NCI-H524 treated with DMSO at 0.1 percent for 48 hours (cell line): ENCODE measurements at places on chromosomes 1 and 21.
A peak's percentile ranks its signal among the peaks of the same experiment; 100 is the strongest.

DNA sequence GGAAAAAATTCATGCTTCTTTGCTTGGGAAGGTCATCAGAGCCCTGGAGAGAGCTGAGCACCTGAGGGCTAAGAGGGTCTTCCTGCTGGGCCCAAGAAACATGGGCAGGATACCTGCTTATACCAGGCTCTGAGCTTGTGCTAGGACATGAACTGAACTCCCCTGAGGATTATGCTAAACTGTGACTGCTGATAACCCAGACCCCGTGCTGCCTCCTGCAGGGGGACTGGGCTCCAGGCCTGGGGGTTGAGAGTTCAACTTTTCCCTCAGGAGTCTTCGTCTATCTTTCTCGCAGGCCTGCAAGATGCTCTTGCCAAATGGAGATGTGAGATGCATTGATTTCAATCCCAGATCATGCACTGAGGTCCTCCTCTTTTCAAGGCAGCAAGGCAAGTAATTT is 368.5 kb downstream of the HHAT start:
- DNase-seq, result no peak

- DNase-seq, result no peak
Measured at GRCh38 chr1:113677250-113678158, 81.8 kb downstream of the PHTF1 start.

- no peak for DNase-seq
Measured at GRCh38 chr1:72777918-72778317, 495.6 kb upstream of the NEGR1 start.

GRCh38 chr1:185541871-185542301 is 192.3 kb upstream of the HMCN1 start:
- no peak for DNase-seq

GRCh38 chr21:27725916-27726315 is 759.0 kb upstream of the ADAMTS5 start:
- DNase-seq, result no peak

GRCh38 chr1:220226752-220227151 is 45.5 kb downstream of the RAB3GAP2 start:
- DNase-seq, result no peak

GRCh38 chr1:199205740-199206441 is 567.1 kb downstream of the PTPRC start:
- DNase-seq, result no peak

DNA sequence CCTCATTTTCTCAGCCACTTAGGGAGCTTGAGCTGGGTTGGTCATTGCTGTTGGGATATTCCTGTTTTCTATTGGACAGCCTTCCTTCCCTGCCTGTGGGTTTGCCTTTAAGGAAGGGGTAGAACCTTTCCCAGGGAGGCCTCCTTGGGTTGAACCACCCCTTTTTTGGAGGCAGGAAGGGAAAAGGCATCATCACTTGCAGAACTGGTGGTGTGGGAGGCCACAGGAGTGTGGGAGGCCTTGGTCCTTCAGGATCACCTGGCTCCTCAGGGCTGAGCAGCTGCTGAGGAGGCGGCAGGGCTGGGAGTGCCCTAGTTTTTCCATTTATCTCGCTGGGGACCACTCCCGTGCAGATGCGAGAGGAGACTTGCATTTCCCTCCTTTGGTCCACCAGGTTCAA is 667 bp upstream of the CYB561D1 start:
- no peak for DNase-seq

DNA sequence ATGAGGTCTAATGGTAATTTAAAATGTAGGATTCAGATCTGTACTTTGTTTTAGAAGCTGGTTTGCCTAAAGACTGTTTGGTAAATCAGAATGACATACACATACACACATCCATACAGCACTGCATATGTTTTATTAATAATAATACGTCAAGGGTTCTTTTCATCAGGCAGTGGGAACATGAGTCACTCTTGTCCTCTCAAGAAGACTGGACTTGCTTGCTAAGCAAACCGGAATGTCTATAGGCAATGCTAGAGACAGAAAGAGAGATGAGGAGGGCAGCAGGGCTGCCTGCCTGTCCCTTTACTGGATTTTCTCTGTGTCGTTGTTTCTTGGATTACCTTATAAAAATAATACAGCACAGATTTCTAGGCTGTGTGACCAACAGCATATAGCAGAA is 119.1 kb upstream of the GALNT2 start:
- no peak for DNase-seq

DNA sequence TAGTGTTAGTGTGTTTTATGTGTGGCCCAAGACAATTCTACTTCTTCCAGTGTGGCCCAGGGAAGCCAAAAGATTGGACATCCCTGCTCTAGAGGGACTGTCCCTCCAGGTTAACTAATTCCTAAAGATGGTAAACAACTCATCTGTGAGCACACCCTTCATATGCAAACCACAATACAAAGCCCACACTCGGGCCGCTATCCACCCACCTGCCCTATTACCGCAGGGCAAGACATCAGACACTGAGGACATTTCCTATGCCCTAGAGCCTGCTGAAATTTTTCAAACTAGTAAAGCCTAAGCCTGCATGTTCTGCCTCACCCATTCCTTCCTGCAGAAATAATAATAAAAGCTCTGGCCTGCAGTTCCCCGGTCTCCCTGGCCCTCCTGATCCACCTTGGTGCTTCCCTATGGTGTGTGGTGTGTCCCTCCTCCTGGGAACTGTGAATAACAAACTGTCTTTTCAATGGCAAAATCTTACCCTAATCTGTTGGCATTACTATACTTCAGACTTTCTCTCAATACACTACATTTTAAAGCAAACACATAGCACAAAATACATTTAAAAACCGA is 39.3 kb upstream of the NTPCR start:
- no peak for DNase-seq

GRCh38 chr1:6634371-6635052 is 9.8 kb downstream of the THAP3 start:
- peak; percentile 22 for DNase-seq

DNA sequence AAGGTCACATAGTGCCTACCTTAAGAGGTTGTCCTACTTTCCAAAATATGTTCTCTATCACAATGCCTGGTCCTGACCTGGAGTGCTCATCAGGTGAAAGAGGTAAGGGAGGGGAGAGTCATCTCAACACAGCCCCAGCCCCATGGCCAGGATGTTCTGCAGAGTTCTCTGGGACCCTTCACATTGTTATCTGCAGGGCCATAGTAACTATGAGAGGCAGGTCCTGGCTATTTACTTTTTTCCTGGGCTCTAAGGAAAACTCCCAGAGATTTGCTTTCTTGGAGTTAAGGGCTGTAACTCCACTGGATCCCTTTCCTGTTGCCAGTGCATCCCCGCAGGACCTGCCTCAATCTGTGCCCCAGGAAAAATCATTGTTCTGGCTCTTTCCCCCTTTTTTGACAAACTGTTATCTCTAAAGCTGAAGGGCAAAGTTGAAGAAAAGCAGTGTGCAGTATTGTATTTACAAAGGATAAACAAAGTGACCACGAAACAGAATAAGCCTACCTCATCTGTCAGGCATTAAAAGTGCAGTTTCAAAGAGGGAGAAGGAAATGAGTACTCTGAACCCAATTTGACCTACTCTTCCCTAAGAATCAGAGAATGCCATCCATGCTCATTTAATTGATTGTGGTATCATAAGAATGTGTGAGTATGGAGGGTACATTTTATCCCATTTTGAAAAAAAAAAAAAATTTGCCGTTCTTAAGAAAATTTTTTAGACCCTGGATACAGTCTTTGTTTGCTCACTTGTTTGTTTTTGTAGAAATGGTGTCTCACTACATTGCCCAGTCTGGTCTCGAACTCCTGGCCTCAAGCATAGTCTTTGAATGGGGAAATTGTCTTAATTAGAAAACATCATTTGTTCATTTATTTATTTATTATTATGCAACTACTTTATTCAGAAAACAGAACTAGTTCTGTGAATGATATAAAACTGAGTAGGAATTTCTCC is 149.6 kb downstream of the RHOU start:
- DNase-seq, result no peak

DNA sequence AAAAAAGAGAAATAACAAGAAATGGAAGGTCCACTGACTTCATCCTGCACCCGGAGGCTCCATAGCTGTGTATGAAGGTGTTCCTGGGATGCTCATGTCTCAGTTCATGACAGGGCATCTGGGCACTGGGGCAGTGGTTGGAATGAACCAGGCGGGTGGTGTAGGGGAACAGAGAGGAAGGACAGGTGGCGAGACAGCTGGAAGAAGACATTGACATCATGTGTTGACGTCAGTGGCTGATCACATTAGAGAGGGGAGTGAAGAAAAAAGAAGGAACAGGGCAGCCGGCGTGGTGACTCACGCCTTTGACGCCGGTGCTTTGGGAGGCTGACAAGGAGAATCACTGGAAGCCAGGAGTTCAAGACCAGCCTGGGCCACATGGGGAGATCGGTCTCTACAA is 50.1 kb downstream of the HUNK start:
- DNase-seq, result peak; percentile 61
